Muscle of leg (tissue), 16 donors: ENCODE measurements at places on chromosomes 5 and 9. TPM values are rescaled to one million over a fixed set of nuclear protein-coding genes. Genes with fewer than 3 reads are reported as not detected.
A peak's percentile ranks its signal among the peaks of the same experiment; 100 is the strongest.

GAS1 gene
- total RNA-seq: 86.5 TPM

PKD2L2 gene
- total RNA-seq: 1.2 TPM

SMAD5 gene
- 61.8 TPM for total RNA-seq

CATSPER3 gene
- 0.31 TPM for total RNA-seq

SLC25A2 gene
- total RNA-seq: 0.22 TPM

- no peaks in the 10 kb centered on the region for H3K27me3 ChIP-seq
- no peak for DNase-seq
- H3K4me3 ChIP-seq: no peak overlapping the region
- H3K4me1 ChIP-seq: no peaks in the 10 kb centered on the region
- no peak overlapping the region for H3K27ac ChIP-seq
Observed at GRCh38 chr5:75435096-75435495, 76.3 kb downstream of the CERT1 start.

GRCh38 chr9:87875060-87875459, 7.6 kb upstream of the SPATA31E1 start:
- no peak overlapping the region for H3K4me3 ChIP-seq
- no peaks in the 10 kb centered on the region for H3K27me3 ChIP-seq
- no peak overlapping the region for H3K27ac ChIP-seq
- no peaks in the 10 kb centered on the region for H3K36me3 ChIP-seq

GRCh38 chr5:116091416-116091815, 6.6 kb downstream of the COMMD10 start:
- H3K4me3 ChIP-seq: no peak overlapping the region
- no peaks in the 10 kb centered on the region for H3K4me1 ChIP-seq
- H3K36me3 ChIP-seq: peaks cover 15% of the 10 kb centered on the region

DNA sequence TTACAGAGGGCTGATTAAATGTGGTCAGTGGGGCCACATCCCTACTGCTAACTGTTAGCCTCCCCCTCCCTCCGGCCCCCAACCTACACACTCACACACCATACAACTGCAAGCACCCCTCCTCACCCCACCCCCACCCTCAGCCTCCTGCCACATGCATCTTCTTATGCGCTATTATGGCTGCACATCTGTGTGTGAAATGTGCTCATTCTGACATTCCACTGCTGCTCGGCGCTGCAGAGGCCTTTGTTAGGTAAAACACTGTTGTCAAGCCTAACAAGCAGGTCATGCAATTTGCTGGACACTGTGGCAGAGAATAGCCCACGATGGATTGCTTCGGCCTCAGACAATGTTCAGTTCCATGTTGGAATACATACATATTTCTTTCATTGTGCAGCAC, 173.6 kb downstream of the NR2F1-AS1 start:
- H3K4me1 ChIP-seq: peaks cover 2% of the 10 kb centered on the region
- H3K4me3 ChIP-seq: no peak overlapping the region
- no peaks in the 10 kb centered on the region for H3K36me3 ChIP-seq

DNA sequence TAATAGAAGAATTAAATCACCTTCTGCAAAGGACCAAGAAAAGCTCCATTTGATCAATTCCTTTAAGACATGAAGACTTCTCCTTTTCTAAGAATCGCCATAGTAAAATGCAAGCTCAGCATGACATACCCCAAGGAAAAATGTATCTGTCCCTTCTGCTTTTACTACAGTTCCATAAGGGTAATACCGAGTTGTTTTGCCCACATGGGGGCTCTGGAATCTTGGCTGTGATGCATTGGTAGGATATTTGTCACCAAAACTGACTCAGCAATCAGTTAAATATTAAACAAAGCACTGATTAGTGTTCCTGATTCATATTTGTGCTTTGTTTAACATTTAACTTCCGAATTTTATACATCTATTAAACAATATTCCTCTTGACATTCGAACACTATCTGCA, 24.3 kb upstream of the KCNIP1 start:
- no peaks in the 10 kb centered on the region for H3K27me3 ChIP-seq
- no peak overlapping the region for H3K4me3 ChIP-seq
- H3K36me3 ChIP-seq: no peaks in the 10 kb centered on the region
- no peaks in the 10 kb centered on the region for H3K4me1 ChIP-seq
- DNase-seq: peak; percentile 42

DNA sequence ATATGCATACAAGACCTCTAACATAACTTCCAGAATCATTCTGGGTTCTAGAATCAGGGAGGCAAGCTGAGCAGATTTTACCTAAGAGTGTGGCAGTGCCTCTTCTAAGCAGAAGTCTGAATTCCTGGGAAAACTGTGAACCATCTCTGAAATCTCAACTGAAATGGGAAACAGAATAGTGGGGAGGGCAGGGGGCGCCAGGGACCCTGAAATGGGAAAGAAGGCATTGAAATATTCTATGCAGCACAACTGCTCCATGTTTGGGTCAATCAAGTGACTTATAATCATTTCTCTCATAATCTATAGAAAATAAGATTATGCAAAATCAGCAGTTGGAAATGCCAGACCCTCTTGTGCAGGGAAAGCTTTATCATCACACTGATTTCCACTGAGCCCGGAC, 156.1 kb downstream of the EBF1 start:
- H3K27me3 ChIP-seq: no peaks in the 10 kb centered on the region
- peaks cover 2% of the 10 kb centered on the region for H3K4me1 ChIP-seq
- H3K4me3 ChIP-seq: no peak overlapping the region
- peaks cover 10% of the 10 kb centered on the region for H3K36me3 ChIP-seq

DNA sequence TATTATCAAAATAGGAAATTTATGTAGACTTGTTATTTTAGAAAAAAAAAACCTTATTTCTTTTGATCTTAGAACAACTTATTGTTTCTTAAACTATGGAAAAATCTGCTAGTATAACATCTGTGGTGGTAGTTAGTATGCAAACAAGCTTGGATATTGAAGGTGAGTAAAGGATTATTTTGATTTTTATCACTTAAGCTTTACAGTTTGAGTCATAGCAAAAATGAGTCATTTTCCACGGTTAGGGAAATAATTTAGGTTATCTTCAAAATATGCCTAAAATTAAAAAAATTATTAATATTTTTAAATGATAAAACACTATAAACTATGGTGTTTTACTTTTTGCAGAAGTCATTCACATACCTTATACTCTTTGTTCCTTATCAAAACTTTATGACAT, 107.2 kb upstream of the DHFR start:
- H3K36me3 ChIP-seq: peaks cover 6% of the 10 kb centered on the region
- DNase-seq: no peak
- no peak overlapping the region for H3K27ac ChIP-seq
- no peaks in the 10 kb centered on the region for H3K27me3 ChIP-seq
- H3K4me1 ChIP-seq: no peaks in the 10 kb centered on the region

DNA sequence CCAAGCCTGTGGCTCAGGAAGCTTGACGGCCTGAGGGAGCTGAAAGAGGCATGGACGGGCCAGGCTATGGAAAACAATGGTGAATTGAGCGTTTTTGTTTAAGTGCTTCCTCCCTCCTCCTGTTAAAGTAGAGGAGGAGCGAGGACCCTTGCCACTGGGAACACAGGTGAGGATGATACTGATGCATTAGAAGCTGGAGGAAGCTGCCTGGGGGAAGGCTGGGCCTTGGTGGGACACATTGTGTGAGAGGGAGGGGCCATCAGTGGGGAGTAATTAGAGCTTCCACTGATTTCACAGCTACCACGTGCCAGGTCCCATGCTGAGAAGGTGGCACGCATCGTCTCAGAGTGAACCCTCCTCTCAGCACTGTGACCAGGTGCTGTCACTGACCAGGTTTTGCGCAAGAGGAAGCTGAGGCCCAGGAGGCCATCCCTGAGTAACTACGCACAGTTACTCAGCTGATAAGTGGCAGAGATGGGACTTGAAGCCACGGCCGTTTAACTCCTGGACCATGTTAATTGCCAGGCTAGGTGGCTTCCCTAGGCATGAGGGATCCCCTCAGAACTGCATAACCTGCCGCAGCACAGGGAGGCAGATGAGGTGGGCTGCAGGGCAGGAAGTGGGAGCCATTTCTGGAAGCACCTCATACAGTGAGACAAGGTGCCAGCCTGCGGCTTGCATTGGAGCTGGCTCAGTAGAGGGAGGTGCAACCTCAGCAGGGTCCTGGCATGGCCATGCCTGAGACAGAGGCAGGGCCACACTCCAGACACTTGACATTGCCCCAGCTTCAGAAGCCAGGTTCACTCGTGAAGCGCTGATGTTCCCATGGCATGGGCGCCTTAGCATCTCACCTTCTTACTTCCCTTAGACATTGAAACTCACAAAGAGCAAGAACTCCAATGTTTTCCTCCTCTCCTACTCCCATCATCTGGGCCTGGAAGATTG, 195.3 kb upstream of the MVB12B start:
- H3K4me1 ChIP-seq: no peaks in the 10 kb centered on the region
- H3K36me3 ChIP-seq: no peaks in the 10 kb centered on the region
- H3K27ac ChIP-seq: no peak overlapping the region
- no peak overlapping the region for H3K4me3 ChIP-seq

DNA sequence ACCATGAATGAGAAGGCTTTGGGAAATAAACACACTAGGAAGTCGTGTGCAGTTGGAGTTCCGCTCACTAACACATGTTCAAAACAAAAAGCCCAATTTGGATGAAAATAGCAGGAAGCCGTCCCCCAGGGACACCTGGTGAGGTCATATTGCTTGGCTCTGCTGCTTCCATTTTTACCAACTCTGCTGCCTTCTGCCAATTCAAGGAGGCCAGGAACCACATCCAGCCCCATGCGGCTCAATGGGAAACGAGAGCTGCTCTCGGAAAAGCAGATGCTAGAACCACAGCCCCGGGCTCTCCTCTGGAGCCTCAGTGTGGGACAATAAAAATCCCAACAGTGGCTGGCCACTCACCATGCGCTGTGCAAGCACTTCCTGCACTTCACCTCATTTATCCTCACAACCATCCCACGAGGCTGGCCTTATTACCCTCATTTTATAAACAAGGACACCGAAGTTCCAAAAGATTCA, 13.4 kb downstream of the ADAM19 start:
- no peaks in the 10 kb centered on the region for H3K27me3 ChIP-seq
- DNase-seq: peak; percentile 92
- H3K4me1 ChIP-seq: peaks cover 67% of the 10 kb centered on the region
- no peak overlapping the region for H3K4me3 ChIP-seq
- peak overlapping the region; percentile 79 for H3K27ac ChIP-seq
- peaks cover 7% of the 10 kb centered on the region for H3K36me3 ChIP-seq

DNA sequence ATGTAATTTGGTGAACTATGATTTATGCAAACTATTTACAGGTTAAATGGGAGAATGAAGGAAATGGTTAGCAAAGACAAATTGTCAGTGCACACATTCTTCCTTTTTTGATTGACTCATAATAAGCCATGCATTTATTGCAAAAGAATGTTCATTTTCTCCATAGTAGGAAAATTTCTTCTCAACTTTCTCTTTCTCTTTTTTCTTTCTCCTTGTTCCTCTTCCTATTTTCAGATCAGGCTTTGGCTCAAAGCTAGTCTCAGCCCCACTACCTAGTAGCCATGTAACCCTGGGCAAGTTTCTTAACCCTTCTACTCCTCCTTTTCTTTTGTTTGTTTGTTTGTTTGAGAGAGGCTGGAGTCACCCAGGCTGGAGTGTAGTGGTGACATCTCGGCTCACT, 156.6 kb downstream of the PIK3R1 start:
- H3K4me1 ChIP-seq: no peaks in the 10 kb centered on the region
- H3K4me3 ChIP-seq: no peak overlapping the region
- DNase-seq: no peak
- no peaks in the 10 kb centered on the region for H3K36me3 ChIP-seq
- H3K27ac ChIP-seq: no peak overlapping the region
- no peaks in the 10 kb centered on the region for H3K27me3 ChIP-seq

DNA sequence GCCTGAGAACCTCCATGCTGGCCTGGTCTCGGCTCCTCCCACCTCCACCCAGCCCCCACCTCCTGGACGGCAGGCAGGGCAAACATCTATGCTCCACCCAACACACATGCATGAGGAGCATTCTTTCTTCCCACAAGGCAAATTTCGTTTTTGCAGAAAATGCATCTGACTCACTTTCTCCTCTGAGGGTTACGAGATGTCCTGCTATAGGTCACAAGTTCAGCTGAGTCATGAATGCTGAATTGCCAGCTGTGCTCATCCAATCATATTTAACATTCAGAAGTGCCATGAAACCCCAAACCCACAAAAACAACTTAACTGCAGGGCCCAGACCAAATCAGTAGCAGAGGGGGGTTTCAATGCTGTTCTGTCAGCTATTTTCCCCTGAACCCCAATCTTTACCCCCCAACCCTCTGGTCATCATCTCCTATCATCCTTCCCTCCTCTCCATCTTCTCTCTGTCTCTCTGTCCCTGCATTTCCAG, 39.0 kb upstream of the OSMR start:
- DNase-seq: peak; percentile 57
- H3K4me3 ChIP-seq: no peak overlapping the region
- no peaks in the 10 kb centered on the region for H3K27me3 ChIP-seq
- H3K36me3 ChIP-seq: no peaks in the 10 kb centered on the region
- H3K4me1 ChIP-seq: peaks cover 20% of the 10 kb centered on the region

DNA sequence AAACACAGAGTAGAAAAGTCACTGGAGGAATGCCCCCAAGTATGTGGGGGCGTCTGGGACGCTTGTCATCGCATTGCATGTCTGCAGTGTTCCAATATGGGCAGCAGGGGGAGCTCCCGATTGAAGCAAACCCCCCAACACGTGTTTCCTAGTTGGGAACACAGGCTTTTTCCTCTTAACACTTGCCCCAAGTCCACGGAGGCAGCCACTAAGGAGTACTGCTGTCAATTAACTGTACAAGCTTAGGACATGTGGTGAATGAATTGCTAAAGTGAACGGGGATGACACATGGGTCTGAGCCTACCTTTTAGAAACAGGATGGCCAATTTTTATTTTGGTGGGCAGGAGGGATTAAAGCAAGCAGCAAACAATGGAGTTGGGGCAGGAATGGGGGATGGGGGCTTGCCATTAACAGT, 2.2 kb downstream of the GABRB2 start:
- peaks cover 49% of the 10 kb centered on the region for H3K27me3 ChIP-seq
- H3K4me3 ChIP-seq: no peak overlapping the region
- H3K4me1 ChIP-seq: peaks cover 21% of the 10 kb centered on the region
- H3K27ac ChIP-seq: no peak overlapping the region

DNA sequence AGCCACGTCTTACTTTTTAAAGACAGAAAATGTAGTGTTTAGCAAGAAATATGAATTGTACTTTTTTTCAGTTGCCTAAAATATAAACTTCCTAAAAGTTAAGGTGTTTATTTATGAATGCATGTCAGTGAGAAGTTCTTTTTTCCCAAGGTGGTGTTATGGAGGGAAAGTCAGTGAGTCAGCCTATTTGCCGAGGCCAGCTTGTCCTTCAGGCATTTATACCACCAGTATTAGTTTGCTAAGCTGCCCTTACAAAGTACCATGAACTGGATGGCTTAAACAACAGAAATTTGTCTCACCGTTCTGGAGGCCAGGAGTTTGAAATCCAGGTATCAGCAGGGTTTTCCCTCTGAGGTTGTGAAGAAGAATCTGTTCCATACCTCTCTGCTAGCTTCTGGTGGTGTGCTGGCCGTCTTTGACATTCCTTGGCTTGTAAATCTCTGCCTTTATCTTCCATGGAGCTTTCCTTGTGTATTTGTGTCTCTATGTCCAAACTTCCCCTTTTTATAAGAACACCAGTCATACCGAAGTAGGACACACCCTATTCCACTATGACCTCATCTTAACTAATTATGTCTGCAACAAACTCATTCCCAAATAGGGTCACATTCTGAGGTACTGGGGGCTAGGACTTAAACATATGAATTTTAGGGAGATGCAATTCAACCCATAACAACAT, 38.4 kb downstream of the PRKACG start:
- peak; percentile 26 for DNase-seq
- no peak overlapping the region for H3K4me3 ChIP-seq
- no peaks in the 10 kb centered on the region for H3K36me3 ChIP-seq
- H3K4me1 ChIP-seq: no peaks in the 10 kb centered on the region
- H3K27me3 ChIP-seq: no peaks in the 10 kb centered on the region

GRCh38 chr9:38253200-38253599, 139.3 kb upstream of the ALDH1B1 start:
- H3K27ac ChIP-seq: no peak overlapping the region
- H3K36me3 ChIP-seq: no peaks in the 10 kb centered on the region
- H3K4me1 ChIP-seq: no peaks in the 10 kb centered on the region
